ENCODE measurements at places on chromosomes 6 and 20. TPM values are rescaled to one million over a fixed set of nuclear protein-coding genes. Genes with fewer than 3 reads are reported as not detected.

- H3K4me3 ChIP-seq: no peak overlapping the region
- no peak overlapping the region for H3K27ac ChIP-seq
- no peaks in the 10 kb centered on the region for H3K36me3 ChIP-seq
Measured at GRCh38 chr6:108711826-108712225, 136.4 kb upstream of the ARMC2 start.

DNA sequence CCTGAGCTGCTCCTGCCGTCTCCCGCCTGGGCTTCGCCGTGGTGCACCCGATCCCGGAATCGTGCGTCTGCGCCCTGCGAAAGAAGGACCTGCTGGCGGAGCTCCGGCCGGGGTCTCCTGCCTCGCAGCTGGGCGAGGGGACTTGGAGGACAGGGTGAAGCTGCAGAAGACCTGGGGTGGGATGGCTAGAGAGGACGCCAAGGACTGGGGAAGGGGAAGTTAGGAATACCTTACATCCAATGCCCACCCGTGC lies 150.2 kb downstream of the PRL start:
- H3K4me1 ChIP-seq: peaks cover 52% of the 10 kb centered on the region
- no peaks in the 10 kb centered on the region for H3K27me3 ChIP-seq
- no peaks in the 10 kb centered on the region for H3K36me3 ChIP-seq
- no peak for DNase-seq
- peak overlapping the region; percentile 4 for H3K4me3 ChIP-seq

GRCh38 chr20:8578161-8578865 lies 446.2 kb downstream of the PLCB1 start:
- no peak overlapping the region for H3K27ac ChIP-seq
- no peak for DNase-seq
- H3K27me3 ChIP-seq: no peaks in the 10 kb centered on the region
- H3K36me3 ChIP-seq: no peaks in the 10 kb centered on the region
- H3K4me1 ChIP-seq: no peaks in the 10 kb centered on the region

DNA sequence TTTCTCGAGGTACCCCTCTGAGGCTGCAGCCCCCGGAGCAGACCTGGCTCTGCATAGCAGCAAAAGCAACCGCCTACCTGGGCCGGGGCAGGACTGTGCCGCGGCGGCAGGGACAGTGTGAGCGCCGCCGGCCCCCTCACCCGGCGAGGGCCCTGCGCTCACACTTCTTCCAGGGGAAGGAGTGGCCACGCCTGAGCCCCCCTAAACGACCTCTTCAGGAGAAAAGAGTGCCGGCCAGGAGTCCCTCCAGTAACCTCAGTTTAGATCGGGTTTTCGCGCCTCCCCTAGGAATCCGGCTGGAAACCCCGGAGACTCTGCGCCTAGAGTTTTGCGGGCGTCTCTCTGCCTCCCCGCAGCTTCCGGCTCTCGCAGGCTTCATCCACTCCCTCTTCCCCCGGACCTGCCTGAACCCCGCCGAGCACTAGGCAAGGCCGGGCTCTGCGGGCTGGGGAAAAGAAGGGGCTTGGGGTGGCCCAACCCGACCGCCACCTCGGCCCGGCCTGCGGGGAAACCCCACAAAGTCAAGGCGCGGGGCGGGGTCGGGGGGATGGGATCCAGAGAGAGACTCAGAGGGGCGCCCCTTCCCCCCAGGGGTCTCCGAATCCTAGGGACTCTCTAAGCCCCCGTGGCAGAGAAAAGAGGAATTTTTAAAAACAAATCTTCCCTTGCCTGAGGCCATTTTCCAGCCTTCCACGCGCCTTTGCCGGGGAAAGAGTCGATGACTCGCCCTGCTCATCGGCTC lies 558 bp downstream of the LINC00237 start:
- peaks cover 93% of the 10 kb centered on the region for H3K27me3 ChIP-seq
- H3K27ac ChIP-seq: no peak overlapping the region
- DNase-seq: no peak
- H3K4me1 ChIP-seq: peaks cover 49% of the 10 kb centered on the region
- no peak overlapping the region for H3K4me3 ChIP-seq
- no peaks in the 10 kb centered on the region for H3K36me3 ChIP-seq

- no peak overlapping the region for H3K27ac ChIP-seq
- H3K27me3 ChIP-seq: no peaks in the 10 kb centered on the region
- H3K4me1 ChIP-seq: peaks cover 24% of the 10 kb centered on the region
- no peaks in the 10 kb centered on the region for H3K36me3 ChIP-seq
Measured at GRCh38 chr6:30845183-30845582, 39.1 kb upstream of the DDR1 start.

IFNGR1 gene
- 125 TPM for total RNA-seq

PPP1R3G gene
- total RNA-seq: 5.1 TPM

GLYATL3 gene
- not detected for total RNA-seq
